Hematopoietic multipotent progenitor cell (in vitro differentiated cells): ENCODE measurements at places on chromosomes 7 and 10.

GRCh38 chr7:150373049-150373801 is 4.6 kb downstream of the REPIN1 start:
- peak; percentile 31 for DNase-seq

- DNase-seq = no peak
These were observed 9.9 kb upstream of the OR9A4 start for GRCh38 chr7:141906285-141906684.

GRCh38 chr7:80537091-80537490 is 25.2 kb upstream of the GNAT3 start:
- peak; percentile 26 for DNase-seq

- DNase-seq = peak; percentile 27
These were observed 509 bp downstream of the AHR start for GRCh38 chr7:17298840-17299482.

DNA sequence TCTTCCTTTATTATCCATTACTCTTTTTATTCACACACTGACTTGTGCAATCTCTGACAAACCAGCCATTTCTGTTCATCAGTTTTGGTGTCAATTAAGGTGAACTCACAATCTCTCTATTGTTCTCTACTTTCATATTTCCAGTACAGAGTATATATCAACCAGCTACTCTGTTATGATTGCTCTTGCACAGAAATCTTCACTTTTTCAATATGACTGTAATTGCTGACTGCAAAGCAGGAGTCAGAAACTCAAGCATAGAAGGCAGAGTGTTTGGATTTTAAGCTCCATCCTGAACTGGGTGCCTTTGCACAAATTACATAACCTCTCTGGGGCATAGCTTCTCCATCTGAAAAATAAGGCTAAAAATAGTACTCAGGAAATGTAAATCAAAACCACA is 1042.0 kb downstream of the GRM8 start:
- no peak for DNase-seq

GRCh38 chr10:15168291-15168785 is at the start of gene NMT2:
Gene NMT2 (minus strand): TSS chr10:15168693. CDS start chr10:15168612, 81 bp downstream.
- DNase-seq = peak; percentile 78

GRCh38 chr10:49656845-49657493 is 22.5 kb upstream of the C10orf53 start:
- DNase-seq = no peak

DNA sequence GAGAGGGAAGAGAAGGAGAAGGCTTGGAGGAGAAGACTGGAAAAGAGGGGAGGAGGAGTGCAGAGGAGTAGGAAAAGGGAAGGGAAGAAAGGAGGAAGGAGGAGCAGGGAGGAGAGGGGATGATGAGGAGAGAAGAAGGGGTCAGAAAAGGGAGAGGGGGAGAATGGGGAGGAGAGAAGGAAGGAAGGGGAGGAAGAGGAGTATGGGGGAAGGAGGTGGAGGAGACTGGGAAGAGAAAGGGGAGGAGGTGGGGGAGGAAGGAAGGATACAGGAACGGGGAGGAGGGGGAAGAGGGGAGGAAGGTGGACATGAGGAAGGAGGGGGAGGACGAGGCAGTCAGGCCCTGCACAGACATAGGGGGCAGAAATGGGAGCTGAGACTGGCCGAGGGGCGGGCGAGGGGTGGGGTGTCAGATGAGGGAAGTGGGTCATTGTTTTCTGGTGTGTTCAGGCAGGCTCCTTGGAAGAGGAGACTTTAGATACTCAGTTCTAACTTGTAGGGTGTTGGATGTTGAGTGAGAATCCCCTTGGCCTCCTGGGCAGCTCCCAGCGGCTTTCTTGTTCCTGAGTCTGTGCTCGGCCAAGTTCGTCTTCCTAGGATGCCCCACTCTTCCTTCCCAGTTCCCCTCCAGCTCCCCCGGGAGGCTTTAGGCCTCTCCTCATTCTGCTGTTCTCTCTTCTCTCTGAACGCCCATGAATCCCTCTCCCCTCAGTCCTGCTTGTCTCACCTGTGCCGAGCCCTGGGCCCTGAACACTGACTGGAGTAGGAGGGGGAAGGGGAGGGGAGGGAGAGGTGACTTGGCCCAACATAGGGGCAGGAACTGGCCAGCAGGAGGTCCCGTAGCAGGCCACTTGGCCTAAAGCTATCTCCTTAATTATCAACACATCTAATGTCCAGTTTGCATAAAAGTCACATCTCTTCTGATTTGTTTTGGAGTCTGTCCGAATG is 12.8 kb upstream of the CRHR2 start:
- DNase-seq = no peak

- DNase-seq = peak; percentile 5
These were observed 24.9 kb downstream of the SAMD9 start for GRCh38 chr7:93092757-93093370.

DNA sequence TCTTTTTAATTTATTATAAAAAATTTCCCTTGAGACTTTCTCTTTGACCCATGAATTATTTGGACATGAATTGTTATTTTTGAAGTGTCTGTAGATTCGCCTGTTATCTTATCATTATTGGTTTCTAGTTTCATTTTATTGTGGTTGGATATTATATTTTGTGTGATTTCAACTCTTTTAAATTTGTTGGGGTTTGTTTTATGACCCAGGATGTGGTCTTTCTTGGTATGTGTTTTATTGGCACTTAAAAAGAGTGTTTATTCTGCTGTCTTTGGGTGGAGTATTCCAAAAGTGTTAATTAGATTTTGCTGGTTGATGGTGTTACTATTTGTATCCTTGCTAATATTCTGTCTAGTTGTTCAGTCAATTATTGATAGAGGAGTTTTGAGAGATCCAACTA is 50.5 kb upstream of the GPR141 start:
- no peak for DNase-seq

GRCh38 chr10:122267849-122268737 is 3.0 kb upstream of the BTBD16 start:
- peak; percentile 26 for DNase-seq

DNA sequence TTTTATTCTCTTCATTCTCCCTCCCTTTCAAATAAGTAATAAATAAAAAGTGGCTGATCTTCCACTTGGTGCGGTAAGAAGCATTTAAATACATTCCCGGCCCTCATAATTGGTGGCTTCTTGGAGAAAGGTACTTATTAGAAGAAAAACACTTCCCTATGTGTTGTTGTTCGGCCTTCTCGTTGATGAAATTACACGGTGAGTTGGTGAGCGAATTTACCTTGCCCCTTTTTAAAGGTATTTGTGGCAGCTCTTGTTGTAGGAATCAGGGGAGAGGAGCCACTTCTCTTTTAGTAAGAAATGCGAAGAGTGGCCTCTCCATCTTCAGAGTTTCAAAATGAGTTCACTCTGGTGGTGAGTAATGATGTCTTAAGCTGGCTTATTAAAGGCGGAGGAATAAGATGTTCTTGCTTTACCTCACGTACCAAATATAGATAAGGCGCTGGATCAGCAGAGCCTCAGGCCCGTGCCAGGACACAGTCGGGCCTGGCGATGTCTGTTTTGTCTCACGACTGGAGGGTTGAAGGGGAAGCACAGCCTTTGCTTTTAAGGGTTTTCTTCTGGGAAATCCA is 135.9 kb downstream of the CUX1 start:
- no peak for DNase-seq

GRCh38 chr10:30974355-30974754 is 57.3 kb downstream of the ZNF438 start:
- no peak for DNase-seq

DNA sequence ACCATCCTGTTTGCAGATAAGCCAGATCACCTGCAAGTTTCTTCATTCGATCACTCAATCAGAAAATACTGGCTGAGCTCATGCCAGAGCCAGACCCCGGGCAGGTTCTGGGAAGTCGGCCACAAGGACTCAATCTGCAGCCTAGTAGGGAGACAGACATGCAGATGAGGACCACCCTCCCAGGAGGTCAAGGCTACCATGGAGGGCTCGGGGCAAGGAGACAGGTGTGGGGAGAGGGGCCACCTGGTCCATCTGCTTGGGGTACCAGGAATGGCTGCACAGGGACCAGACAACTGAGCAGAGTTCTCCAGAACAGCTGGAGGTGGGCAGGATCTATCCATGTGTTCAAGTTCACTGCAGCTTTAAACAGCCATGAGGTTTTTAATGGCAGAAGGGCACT is 16.8 kb upstream of the CPXM2 start:
- no peak for DNase-seq

DNA sequence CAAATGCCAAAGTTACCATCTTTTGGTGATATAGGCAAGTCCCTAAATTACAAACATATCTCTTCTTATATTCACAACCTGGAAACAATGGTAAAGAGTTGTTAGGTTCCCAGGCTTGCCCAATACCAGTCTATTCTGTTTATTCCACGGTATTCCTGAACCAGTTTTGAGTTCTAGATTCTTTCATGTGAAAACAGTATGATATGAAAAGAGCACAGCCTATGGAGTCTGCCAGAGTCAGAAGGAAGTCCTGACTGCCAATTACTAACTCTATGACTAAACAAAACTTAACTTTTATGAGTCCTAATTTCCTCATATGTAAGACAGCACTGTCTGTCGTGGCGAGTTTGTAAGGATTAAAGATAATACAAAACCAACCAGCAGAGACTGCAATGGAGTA is 5.6 kb downstream of the ABI1 start:
- no peak for DNase-seq

GRCh38 chr7:46440186-46440585 is 519.1 kb upstream of the IGFBP3 start:
- no peak for DNase-seq
